ENCODE measurements at places on chromosomes 11 and 22.

DNA sequence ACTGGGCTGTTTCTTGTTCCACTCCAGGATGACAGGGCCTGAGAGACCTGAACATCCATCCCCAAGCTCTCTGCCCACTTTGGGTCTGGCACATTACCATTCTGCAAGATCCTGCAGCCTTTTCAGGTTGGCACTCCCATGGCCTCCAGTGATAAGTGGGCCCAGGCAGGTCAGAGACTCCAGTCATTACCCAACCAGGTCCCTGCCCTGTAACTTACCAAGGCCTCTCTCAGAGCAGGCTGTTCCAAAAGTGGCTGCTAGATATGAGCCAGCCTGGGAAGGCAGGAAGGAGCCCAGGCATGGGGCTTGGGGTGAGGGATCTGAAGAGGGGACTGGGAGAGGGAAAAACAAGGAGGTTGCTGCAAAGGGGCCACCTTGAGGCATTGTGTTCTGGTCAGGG lies 35.9 kb downstream of the KCNQ1OT1 start:
- no peak for DNase-seq

DNA sequence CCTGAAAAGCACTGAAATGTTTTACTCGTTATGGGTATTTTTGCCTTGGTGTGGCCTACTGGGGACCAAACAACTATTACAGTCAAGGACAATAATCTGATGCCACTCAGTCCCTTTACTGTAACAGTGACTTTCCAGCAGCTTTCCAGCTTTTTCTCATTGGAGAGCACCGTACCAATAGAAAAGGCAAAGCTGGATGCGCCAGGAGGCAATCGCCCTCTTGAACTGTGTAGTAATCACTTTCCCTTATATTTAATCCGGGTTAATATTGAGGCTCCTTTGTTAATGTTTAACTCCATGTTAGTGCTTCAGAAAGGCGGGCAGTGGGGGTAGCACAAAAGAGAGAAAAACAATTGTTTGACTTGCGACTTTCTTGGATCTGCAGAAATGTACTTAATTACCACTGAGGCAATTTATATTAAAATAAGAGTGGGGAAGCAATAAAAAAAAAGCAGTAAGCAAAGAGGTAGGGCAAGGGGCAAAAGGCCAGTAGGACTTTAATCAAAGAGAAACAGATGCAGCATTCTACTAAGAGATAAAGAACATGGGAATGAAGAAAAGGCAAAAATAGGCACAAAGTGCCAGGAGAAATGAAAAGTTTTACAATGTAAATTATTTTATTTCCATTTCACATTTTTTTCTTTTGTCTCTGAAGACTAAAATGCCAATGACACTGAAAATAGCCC lies 81.6 kb downstream of the LRRC4C start:
- DNase-seq, result no peak

DNA sequence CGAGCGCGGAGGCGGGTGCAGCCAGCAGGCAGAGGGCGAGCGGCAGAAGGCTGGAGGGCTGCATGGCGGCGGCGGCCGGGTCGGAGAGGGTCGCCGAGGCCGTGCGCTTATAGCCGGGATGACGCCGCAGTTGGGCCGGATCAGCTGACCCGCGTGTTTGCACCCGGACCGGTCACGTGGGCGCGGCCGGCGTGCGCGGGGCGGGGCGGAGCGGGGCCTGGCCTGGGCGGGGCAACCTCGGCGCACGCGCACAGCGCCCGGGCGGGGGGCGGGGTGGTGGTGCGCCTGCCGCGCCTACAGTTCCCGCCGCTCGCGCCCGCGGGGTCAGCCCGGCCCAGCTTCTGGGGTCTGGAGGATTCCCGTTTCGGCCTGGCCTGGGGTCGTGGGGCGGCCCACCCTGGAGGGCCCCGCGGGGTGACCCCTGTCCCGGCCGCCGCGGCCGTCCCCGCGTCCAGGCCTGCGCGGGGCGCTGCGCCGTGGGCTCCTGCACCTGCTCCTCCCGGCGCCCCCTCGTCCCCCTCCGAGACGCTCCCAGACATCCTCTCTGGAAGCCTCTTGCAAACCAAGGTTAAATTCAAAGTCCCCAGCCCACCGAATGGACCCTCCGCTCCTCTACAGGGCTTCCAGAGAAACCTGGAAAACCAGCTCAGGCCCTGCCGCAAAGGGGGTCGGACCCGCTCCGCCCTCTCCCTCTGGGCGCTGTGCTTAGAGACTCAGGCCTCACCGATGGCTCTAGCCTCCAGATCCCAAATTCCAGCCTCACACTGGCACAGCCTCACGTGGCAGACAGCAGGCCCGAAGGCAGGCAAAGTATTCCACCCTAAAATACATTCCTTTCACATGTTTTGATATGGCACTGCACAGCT lies at the start of gene CTSD:
TSS of gene CTSD (minus strand) at position 132 of the 866 bp plus-strand sequence. CDS start at position 64, 68 bp downstream.
- DNase-seq, result peak; percentile 59

DNA sequence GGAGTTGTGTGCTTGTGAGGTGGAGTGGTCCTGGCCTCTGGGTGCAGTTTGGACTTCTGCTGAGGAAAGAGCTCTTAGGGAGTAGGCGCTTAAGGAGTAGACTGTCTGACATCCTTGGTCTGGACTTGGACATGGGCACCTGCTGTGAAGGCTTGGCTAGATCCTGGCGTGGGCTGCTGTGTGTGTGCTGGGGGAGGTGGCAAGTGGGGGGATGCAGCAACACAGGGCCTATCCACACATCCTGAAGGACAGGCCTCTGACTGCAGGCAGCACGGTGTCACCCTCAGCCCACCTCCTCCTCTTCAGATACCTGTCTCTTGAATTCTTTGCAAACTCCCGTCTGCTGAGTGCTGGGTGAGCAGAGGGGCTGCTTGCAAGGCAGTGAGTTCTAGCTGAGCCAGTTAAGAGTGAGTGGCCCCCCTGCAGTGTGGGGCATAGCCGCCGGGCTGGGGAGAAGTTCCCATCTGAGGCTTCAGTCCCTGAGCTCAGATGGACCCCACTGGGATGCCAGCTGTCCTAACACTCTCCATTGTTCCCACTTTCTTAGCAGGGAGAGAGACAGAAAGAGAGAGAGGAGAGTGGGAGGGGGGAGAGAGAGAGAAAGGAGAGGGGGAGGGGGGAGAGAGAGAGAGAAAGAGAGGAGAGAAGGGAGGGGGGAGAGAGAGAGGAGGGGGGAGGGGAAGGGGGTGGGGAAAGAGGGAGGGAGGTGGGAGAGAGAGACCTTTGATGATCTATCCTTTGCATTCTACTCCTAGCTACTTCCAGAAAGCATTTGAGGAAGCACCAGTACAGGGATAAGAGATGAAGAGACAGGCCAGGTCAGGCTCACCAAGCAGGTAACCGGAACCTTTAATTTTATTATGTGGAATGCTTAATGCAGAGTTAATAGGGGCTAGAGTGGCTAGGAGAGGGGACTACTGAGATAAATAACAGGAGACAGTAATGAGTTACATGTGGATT lies 12.6 kb downstream of the SOX10 start:
- no peak for DNase-seq

DNA sequence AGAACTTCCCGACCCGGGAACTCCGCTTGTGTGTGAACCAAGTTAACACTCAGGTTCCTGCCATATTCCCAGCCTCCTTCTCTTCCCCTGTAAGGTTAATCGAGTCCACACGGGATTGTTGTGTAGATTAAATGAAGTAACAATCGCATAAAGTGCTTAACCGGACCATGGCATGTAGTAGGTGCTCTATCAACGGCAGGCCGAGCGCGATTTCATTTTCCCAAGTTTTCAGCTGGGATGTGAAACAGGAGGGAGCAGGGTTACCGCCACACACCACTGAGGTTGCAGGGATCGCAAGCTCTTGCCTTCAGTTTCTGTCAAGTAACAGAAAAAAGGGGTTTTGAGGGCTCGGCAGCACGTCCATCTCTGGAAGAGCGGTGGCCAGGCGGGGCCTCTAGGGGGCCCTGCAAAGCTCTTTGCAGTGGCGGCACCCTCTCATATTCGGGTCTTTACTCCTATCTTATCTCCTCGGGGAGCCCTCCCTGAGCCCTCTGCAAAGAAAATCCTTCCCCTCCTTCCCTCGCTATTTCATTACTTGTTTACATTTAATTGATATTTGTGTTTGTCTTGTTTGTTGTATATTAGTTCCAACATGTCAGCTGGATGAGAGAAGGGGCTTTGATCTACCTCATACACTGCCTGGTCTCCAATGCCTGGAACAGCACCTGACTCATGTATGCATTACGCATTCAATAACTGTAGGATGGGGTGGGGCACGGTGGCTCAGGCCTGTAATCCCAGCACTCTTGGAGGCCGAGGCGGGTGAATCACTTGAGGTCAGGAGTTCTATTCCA lies 816 bp upstream of the PLEKHA7 start:
- DNase-seq, result no peak

GRCh38 chr11:123301013-123301591 lies 106.1 kb upstream of the CLMP start:
- peak; percentile 30 for DNase-seq

- no peak for DNase-seq
Observed at GRCh38 chr22:44497218-44497904, 672 bp downstream of the RTL6 start.

- DNase-seq, result no peak
Observed at GRCh38 chr22:49957826-49958365, 2.7 kb upstream of the PIM3 start.

GRCh38 chr22:19545935-19546207 lies 21.7 kb upstream of the CLDN5 start:
- no peak for DNase-seq

- no peak for DNase-seq
Observed at GRCh38 chr11:132119573-132119972, 749.2 kb downstream of the NTM start.

- no peak for DNase-seq
Observed at GRCh38 chr11:59243633-59244032, 30.9 kb upstream of the MPEG1 start.

DNA sequence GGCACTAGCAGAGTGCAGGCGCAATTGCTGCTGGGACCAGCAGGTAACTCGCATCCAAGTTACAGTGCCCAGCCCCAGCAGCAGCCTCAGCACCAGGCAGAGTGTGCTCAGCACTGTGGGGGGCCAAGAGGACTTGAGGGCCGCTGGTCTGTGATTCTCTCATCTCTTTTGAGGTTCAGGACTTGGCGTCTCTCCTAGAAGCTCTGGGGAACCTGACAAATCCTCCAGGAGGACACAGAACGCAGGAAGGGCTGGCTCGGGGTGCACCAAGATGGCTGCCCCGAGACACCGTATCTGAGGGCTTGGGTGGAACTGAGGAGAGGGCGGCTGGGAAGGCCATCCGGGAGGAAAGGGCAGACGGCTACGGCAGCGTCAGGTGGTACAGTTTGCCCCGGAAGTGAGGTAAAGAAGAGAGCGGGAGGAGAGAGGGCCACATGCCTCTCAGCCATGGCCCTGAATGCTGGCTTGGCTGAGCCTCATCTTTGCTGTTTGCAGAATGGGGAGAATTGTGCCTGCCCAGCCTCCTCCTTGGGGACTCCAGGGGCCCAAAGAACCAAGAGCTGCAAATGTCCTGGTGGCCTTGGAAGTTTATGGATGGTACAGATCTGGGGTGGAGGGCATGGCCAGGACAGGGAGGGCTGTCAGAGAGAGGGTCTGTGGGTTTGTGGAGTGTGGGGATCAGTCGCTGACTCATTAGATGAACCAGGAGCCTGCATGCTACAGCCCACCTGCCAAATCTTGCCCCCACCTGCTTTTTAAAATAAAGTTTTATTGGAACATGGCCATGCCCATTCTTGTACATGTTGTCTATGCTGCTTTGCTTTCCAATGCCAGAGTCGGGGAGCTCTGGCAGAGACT lies 78.0 kb downstream of the MYEOV start:
- DNase-seq, result no peak
